Activated T-cell treated with anti-CD3 and anti-CD28 coated beads for 24 hours (primary cell): ENCODE measurements at places on chromosomes 11 and 22.

DNA sequence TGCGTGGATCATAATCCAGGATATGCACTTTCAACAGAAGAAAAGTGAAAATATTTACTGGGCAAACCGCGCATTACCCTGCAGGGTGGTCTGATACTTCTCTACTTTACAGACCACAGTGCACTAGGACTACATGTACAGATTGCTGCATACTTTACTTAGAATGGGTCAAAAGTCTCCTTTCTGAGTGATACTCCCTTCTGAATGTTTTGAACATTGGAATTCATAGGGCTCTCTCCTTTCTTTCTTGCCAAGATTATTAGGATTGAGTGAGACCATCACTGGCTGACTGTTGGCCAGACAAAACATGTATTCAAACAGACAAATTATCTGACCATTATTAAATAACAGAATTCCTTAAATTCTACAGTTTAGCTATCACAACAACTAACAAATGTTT lies 6.6 kb upstream of the FIBIN start:
- no peak for DNase-seq

- no peak for DNase-seq
Measured at GRCh38 chr11:816433-816779, 2.3 kb upstream of the PNPLA2 start.

DNA sequence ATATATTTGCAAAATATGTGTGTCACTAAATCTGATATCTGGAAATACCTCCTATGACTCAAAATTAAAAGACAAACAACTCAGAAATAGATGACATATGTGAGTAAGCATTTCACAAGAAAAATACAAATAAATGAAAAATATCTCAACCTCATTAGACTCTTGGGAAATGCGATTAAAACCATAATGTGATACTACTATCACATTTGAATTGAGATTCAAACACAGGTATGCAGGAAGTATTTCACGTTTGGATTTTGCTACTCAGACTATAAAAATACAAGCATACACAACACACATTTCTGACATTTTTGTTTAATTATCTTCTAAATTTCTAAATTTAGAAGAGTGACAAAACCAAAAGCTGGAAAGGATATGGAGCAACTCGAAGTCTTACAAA lies 811.9 kb upstream of the LRRC4C start:
- no peak for DNase-seq

- DNase-seq = no peak
Measured at GRCh38 chr22:49883294-49883640, 29.6 kb downstream of the ZBED4 start.

DNA sequence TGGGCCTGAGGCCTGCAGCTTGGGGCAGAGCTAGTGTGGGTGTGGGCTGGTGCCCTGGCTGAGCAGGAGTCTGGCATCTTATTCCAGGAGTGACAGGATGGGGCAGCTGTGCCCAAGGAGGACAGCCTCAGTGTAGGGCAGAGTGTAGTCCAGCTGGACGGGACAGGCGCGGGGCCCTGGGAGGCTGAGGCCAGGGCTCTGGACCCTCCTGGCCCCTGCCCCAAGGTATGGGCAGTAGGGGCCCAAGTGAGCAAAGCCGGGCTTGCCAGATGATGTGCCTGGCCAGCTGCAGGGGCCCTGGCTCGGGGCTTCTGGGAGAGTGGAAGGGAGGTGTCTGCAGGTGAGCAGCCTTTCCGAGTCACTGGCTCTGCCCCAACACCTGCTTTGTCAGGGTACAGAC lies 1190.9 kb downstream of the BRD1 start:
- DNase-seq = no peak

DNA sequence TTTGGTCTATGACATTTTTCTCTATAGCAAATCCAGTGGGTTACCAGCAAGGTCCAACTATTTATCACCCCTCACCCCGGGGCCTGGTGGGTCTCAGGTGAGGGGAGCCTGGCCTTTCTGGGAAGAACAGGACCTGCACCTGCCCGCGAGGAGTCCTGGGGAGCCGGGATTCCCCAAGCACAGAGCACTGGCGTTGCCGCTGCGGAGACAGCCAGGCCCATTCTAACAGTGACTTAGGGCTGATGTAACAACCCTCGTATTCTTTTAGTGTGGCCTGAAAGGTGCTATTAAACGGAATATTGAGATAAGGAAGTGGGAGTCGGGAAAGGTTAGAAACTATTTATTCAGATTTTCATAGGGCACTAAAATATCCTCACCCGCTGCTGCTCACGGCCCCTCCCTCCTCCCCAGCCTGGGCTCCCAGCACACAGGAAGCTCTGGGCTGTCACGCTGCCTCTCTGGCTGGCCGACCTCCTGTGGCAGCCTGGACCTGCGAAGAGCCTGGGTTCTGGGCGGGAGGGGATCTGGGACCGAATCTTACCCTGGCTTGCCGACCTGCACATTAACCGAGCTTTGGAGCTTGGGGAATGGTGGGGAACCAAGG lies 141.2 kb downstream of the MIAT start:
- no peak for DNase-seq

- no peak for DNase-seq
Measured at GRCh38 chr11:39268176-39268690, 2191.2 kb downstream of the LRRC4C start.
